Left lung (tissue), 14 donors: ENCODE measurements at places on chromosomes 11 and 22. TPM values are rescaled to one million over a fixed set of nuclear protein-coding genes. Genes with fewer than 3 reads are reported as not detected.

MRGPRX4 gene
- total RNA-seq, result not detected

RGL4 gene
- total RNA-seq, result 4.6 TPM

OR51B5 gene
- 0.41 TPM for total RNA-seq

NELL1 gene
- total RNA-seq, result not detected

KCNJ1 gene
- not detected for total RNA-seq

CBLIF gene
- total RNA-seq, result not detected

OR52H1 gene
- 0.32 TPM for total RNA-seq

LMF2 gene
- total RNA-seq, result 76.4 TPM

TMEM191B gene
- total RNA-seq, result not detected

FAM181B gene
- not detected for total RNA-seq

P2RY2 gene
- total RNA-seq, result 10.3 TPM

GRCh38 chr11:69252490-69252837 is 41.5 kb upstream of the MYEOV start:
- DNase-seq, result no peak

GRCh38 chr11:99069856-99070444 is 49.2 kb downstream of the CNTN5 start:
- peak; percentile 20 for DNase-seq

GRCh38 chr22:34608540-34609115 is 457.3 kb upstream of the ISX start:
- no peak for DNase-seq

DNA sequence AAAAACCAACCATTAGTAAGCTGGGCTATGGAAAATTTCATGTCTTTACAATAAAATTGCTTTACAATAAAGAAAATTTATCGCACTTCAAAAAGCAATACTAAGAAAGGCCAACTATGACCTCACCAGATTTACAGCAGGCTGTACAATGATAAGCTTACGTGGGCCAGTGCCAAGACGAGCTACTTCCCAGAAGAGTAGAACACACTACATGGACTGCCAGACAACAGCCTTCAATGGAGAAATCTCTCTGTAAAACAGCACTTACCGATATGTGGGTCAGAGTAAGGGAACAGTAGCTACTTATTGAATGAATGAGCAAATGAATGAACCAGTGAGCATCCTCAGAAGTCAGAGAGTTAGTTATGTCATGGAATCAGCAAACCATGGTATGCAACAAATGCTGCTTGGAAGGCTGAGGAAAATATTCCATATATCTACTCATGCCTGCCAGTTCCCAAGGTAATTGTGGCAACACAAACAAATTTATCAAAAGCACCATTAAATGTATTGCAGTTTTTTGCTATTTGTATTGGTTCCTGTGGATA is 74.4 kb downstream of the SLC36A4 start:
- DNase-seq, result peak; percentile 37

DNA sequence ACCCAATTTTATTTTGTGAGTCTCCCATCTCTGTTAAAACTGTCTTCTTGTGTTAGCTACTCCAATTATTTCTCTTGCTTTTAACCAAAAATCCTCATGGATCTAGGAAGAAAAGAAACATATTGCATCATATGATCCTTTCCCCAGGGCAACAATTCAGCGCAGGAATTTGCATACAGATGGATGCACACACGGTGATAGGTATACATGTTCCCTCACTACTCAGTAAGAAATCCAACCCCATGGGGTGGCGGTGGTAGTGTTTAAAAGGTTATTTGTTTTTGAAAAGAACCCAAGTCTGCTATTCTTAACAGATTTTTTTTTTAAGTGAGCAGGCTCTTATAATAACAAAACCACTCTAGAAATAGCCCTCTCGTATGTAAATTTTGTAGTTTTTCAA is 4.2 kb upstream of the SYN3 start:
- DNase-seq, result no peak

- no peak for DNase-seq
Observed at GRCh38 chr11:127609025-127609773, 608.6 kb upstream of the KIRREL3 start.

GRCh38 chr11:112255067-112255720 is 5.5 kb downstream of the PLET1 start:
- DNase-seq, result no peak

GRCh38 chr11:12112750-12113149 is 2.4 kb downstream of the MICAL2 start:
- no peak for DNase-seq

GRCh38 chr11:12853325-12853651 is 155.8 kb upstream of the RASSF10 start:
- DNase-seq, result no peak

DNA sequence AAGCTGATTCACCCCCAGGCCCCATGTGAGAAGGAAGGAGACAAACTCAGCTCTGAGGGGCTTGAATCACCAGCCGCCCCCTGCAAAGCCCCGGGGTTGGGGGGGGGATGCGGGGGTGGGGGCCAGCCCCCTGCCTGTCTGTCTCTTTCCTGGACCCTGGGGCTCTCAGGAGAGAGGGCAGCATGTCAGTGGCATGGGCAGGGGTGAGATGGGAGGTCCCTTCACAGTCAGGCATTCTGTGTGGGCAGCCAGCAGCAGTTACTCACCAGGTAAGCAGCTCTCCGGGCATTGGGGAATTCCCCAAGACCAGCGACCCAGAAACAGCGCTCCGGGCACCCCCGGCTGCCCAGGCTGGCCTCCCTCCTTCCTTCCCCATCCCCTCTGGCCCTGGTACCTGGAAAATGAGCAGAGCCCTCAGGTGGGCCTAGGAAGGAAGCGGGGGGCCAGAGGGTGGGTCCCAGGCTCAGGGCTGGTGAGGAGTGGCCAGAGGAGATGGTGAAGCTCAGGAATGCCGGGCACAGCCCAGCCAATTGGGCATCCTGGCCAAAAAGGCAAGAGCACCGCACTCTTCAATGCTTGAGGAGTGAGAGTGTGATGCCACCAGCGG is 4.2 kb upstream of the LIF start:
- DNase-seq, result no peak

- no peak for DNase-seq
Observed at GRCh38 chr22:37880668-37881440, 25.2 kb upstream of the MICALL1 start.

GRCh38 chr11:72446929-72447769 is 12.8 kb upstream of the CLPB start:
- DNase-seq, result no peak

DNA sequence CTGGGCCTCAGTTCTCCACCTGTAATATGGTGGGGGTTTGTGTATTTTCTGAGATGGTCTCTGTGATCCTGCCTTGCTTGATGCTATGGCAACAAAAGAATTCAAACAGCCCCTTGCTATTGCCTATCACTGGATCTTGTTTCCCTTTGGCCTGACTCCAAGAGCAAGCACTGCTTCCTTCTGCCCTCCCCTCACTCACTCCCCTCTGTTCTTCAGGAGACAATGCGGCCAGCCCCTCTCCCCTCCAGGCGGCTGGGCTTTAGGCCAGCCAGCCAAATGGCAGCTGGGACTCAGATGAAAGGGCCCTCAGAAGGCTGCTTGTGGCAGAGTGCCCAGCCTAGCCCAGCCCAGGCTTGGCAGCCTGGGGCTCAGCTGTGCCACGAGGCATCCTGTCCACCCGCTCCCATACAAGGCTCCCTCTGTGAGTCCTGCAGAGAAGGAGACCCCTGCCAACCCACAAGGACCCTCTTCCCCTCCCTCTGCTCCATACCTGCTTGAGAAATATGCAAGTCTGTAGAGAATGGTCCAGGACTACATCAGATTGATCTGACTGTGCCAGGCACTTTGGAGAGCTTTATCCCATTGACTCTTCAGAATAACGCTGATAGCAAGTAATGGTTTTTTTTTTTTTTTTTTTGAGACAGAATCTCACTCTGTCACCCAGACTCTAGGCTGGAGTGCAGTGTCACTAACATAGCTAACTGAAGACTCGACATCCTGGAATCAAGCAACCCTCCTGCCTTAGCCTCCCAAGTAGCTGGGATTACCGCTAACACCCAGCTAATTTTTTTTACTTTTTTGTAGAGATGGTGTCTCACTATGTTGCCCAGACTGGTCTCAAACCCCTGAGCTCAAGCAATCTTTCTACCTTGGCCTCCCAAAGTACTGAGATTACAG is 7.6 kb upstream of the KCTD14 start:
- DNase-seq, result peak; percentile 85

DNA sequence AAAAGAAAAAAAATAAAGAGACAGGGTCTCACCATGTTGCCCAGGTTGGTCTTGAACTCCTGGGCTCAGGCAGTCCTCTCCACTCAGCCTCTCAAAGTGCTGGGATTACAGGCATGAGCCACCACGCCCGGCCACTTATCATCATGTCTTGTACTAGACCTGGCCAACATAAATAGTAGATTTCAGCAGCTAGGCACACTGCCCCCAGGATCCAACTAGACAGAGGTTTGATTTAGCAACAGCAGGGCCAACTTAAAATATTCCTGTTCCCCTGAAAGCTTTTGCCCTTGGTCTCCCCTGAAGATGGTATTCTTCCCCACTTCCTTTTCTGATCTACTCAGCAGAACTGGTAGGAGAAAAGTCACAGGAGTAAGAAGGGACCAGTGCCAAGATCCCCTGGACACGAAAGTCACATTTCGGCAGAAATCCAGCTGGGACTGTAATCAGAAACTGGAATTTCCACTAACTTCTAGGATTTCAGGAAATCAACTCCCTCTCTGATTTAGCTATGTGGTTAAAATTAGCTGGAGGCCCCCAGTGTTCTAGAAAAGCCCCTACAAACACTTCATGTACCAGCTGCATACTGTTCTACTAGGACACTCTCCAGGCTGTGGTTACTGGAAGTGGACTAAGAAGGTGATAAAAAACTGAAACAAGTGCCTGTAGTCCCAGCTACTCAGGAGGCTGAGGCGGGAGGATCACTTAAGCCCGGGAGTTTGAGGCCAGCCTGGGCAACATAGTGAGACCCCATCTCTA is 8.9 kb upstream of the PPP2R1B start:
- peak; percentile 78 for DNase-seq

DNA sequence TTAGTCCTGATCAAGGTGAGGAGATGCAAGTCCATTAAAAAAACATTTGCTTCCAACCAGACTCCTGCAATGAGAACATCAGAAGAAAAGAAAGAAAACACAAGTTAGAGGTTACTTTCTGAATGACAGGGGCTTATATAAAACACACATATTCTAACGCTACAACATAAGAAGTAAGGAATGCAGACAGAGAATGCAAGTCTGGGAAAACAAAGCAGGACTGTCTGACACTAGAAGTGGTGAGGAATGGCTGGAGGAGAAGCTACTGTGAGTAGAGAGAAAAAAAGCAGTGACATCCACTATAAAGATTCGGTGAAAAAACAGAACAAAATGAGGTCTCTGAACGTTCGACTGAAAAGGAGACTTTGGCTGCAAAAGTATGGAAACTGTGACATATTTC is 12.3 kb downstream of the TMEM216 start:
- DNase-seq, result no peak

GRCh38 chr22:22219140-22219996 is 25.2 kb upstream of the VPREB1 start:
- no peak for DNase-seq

GRCh38 chr11:16945671-16946469 is 68.3 kb downstream of the PLEKHA7 start:
- DNase-seq, result no peak

- DNase-seq, result no peak
Observed at GRCh38 chr22:41028841-41029240, 63.6 kb upstream of the EP300 start.

- no peak for DNase-seq
Observed at GRCh38 chr11:2726964-2727363, 27.2 kb upstream of the KCNQ1OT1 start.

DNA sequence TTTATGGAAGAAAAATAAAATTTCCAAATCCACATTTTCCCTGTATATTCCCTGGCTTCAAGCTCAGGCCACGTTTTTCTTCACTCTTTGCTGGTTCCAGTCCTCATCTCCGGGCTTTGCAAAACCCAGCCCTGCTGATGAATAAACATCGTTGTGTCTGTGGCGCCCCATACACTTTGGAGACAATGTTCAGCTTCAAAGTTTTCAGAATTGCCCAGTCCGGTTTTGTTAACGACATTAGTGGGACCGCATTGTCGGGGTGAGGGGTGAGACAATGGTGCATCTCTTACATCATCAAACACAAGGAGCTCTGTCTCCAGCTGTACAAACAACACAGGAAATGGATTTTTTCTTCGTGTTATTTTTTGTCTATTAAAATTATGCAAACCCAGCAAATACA is 53.4 kb upstream of the HTATIP2 start:
- no peak for DNase-seq

DNA sequence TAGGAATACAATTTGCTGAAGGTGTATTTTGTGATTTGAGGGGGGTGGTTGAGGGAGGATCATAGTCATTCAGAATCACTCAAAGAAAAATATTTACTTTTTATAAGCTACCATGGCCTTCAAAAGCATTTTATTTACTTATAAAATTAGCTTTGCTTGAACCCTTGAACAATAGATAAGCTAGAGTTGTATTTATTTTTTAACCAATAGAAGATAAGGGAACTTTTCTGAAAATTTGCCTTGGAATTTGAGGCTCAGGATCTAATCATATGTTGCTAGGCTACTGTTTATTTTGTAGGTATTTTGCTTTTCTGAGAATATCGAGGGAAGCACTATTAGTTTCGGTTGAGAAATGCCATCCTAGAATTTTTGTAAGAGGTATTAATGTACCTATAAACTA is 82.1 kb downstream of the EMSY start:
- no peak for DNase-seq

DNA sequence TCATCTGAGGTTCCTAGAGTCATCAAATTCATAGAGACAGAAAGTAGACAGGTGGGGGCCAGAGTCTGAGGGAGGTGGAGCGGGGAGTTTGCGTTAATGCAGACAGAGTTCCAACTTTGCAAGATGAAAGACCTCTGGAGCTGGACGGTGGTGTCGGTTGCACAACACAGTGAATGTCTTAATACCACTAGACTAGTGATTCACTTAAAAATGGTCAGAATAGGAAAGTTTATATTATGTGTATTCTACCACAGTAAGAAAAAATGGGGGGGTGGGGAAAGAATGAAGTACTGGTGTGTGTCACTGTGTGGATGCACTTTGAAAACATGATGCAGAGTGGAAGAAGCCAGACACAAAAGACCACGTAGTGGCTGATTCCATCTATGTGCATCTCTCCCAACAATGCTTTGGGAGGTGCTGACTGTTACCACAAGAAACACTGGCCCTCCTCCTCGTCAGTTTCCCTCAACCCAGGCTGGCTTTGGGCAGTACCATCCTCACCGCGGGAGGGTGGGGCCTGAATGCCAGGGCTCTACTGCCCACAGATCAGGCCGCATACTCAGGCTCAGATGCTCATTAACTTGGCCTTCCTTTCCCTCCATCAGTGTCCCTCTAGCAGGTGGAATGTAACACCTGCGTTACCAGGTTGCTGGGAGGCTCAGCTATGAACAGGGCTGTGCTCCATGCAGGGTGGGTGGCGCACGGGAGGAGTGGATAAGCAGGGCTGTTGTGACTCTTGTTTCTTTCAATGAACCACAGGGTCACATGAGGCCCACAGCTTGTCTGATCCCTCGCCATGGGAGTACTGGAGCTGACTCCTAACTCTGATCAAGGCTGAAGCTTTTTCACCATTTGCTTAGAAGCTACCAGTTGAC is 297.0 kb downstream of the CTTN start:
- DNase-seq, result peak; percentile 55
